ENCODE measurements at places on chromosomes 7 and 10.

DNA sequence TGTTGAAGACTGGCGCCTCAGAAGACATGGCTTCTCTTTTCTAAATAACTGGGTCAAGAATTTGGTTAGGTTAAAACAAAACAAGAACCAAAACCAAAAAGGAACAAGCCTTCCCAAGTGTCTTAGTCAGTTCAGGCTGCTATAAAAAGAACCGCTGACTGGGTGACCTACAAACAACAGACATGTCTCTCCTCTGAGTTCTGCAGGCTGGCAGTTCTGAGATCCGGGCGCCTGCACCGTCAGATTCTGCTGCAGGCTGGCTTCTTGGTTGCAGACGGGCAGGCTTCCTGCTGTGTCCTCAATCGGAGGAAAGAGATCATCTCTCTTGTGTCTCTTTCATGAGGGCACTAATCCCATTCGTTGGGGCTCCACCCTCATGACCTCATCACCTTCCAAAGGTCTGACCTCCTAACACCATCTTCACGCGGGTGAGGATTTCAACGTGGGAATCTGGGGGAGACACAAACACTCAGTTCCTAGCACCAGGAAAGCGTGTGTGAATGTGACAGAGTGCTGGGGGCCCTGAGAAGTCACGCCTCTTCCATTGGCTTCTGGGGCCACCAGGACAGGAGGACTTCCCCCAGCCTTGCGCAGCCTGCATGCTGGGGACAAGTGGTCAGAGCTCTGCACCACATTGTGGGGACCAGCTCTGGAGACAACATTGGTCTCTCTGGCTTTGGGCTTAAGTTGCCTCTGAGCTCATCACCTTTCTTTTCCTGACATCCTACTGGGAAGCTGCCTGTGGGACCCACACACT, 63.1 kb downstream of the ASB13 start:
- DNase-seq = no peak

- DNase-seq = no peak
These were observed 55.6 kb upstream of the DLX6 start for GRCh38 chr7:96949766-96950165.

DNA sequence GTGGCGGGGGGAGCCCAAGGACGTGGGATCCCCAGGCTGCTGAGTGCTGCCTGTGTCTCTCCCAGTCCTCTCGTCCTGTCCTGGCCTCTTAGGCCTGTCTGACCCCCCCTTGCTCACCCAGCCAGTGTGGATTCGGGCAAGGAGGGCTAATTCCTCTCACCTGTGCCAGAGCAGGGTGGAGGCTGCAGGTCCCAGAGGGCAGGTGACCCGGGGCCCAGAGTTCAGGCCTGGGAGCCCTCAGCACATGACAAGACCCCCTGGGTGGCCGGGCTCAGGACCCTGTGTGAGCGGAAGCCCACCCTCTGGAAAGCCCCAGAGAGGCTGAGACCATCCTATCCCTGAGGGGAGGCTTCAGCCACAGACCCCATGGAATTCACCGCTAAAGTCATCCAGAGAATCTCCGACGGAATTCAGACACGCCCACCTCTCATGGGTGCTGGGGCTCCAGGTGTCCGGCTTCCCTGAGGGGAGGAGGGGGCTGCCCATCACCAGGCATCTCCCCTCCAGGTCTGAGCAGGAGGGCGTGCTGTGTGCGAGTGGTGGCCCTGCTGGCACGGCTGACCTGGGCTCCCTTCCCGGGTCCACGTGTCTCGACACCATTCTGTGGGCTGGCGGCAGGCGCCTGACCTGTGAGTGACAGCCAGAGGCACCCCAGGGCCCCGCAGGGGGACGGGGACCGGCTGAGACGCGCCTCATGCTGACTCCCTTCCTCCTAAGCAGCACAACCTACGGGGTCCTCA, 5.0 kb downstream of the KNDC1 start:
- no peak for DNase-seq

GRCh38 chr7:4550117-4550516, 132.0 kb upstream of the FOXK1 start:
- DNase-seq = no peak

DNA sequence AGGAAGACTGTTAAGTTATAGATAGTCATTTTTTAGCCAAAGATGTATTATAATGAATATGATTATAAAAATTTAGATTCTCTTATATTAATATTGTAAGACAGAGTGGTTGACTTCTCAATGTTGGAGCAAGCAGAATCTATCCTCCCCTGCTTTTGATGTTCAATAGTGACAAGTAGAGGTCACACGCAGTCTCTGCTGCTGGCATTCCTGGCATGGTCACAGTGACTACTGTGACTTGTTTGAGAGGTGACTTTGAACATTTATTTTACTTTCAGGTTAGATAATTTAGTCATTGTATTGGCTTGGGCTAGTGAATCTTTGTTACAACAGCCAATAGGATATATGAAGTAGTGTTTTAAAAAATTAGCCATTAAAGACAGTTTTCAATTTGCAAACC, 13.7 kb upstream of the CD36 start:
- DNase-seq = no peak

DNA sequence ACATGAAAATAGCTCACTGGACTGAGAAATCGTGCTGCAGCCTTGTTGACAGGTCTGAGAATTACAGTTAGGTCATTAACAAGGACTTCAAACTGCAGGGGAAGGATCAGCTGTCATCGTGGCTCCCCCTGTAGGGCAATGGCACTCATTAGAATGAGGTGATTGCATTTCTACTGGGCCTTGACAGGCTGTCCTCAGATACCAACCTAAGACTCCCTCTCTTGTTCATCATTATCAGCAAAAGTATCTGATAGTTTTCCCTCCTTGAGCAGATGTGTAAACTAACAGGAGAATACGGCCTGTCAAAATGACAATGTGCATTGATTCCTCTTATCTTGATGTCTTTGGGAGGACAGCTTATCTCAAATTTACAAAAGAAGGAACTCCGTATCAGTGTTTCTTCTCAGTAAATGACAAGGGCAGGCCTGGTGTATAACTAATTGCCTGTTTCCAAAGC, 648.5 kb upstream of the LRRN3 start:
- DNase-seq = no peak

DNA sequence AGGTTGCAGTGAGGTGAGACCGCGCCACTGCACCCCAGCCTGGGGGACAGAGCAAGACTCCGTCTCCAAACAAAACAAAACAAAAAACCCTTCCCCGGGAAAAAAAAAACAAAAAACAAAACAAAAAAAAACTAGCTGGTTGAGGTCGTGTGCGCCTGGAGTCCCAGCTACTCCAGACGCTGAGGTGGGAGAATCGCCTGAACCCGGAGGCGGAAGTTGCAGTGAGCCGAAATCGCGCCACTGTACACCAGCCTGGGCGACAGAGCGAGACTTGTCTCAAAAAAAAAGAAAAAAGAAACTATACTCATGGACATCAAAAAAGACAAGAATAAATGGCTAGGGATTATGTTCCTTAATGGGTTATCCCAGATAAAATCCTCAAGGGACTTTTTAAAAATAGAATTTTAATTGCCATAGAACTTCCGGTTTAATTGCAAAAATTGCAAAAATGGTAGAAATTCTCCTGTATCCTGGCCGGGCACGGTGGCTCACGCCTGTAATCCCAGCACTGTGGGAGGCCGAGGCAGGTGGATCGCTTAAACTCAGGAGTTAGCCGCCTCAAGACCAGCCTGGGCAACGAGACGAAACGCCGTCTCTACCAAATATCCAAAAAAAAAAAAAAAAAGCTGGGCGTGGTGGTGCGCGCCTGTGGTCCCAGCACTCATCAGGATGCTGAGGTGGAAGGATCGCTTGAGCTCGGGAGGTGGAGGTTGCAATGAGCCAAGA, 37.8 kb downstream of the KLHDC10 start:
- no peak for DNase-seq

DNA sequence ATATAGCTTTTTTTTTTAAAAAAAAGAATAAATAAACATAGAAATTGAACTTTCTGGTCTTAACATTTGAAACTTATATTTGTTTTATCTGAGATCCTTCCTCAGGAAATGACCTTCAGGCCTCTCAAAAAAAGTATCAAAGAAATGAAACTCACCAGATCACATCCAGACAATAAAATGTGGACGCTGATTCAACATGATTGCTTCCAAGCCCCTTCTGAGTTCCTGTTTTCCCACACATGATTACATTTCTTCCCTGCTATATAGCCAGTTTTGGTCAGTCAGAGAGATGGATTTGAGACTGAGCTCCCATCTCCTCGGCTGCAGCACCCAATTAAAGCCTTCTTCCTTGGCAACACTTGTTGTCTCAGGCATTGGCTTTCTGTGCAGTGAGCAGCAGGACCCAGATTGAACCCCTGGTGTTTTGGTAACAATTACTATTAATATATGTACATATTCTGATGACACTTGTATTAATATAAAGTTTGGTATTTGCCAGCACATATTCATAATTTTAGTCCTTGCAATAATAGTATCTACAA, 21.8 kb upstream of the SVIL start:
- no peak for DNase-seq

DNA sequence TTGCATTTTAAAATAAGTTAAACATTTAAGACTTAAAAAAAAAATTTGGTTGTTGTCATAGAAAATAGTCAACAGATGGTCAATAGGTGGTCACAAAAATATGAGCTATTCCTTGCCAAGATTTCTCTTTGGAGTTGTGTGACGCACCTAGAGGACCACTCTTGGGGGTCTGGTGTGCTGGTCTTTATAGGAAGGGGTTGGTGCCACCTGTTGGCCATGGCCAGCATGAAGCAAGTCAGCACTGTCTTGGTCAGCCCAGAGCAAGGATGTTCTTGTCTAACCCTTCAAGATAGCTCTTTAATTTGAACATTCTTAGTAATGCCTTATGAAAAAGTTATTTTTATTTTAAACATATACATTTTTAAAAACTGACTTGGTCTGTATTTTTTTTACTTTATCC, 267.9 kb upstream of the CNTNAP2 start:
- no peak for DNase-seq

DNA sequence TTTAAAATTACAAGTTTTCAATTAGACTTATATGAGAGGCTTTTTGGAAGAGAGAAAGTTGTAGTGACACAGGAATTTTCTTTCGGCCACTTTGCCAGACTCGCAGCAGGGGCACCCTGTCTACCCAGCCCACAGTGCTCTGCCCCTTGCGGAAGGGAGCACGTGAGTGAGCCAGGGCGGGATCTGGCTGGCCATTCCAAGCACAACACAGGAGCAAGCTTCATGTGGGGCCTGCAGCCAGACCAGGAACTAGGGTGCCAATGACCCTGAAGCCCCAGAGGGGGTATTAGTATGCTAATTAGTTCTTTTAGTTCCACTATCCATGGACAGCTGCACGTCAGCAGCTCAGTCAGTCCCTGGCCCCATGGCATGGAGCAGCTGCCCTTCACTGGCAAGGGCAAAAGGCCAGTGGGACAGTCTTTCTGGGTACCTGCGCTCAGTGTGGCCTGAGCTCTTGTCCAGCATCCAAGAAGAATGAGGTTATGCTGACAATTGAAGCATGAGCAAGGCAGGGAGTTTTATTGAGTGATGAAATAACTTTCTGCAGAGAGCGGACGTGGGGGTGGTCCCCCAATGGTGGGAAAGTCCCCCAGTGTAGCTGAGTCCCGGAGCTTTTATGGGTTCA, 251.1 kb upstream of the CSTF2T start:
- no peak for DNase-seq

DNA sequence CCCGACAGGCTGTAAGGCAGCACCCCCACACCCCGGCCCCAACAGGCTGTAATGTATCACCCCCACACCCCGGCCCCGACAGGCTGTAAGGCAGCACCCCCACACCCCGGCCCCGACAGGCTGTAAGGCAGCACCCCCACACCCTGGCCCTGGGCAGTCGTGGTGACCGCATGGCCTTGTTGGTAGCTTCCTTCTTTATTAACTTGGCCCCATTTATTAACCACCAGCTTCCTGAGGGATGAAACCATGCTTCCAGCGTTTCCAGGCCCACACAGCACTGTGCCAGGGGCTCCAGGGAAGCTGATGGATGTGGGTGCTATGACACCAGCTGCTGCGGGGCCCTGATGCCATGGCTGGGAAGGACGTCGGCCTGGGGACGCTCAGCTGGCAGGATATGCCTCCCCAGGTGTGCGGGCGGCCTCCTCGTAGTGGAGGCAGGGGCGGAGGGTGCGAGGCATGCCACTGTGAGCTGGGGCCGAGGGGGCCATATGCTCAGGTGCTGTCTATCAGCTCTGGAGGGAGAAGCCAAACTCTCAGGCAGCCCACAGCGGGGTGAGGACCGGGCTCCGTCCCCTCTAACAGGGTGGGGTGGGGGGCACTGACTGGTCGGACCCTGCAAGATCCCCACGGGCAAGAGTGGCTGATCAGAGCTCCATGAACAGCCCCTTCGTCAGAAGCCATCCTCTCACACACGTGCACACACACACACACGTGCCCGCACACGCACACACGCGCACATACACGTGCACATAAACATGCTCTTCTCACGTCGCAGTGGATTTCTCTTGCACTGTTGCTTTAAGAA, 311.0 kb downstream of the PTPRN2 start:
- no peak for DNase-seq

DNA sequence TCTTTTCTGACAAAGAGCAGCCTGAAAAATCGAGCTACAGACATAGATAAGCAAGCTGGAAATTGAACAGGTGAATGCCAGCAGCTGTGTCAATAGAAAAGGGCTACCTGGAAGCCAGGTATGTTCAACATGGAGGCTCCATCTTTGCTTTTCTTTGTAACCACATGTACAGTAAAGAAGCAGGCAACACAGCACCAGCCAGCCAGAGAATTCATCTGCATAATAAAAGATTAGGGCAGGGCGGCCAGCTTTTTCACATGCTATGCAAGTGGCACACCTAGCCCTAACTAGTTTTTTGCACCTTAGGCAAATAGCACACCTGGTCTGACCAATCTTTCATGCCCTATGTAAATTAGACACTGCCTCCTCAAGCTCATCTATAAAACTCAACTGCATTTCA, 25.7 kb downstream of the COG5 start:
- no peak for DNase-seq

All from HS-5 (cell line).